GM19239 (cell line): ENCODE measurements at places on chromosomes 7 and 10.

- no peak for DNase-seq
Measured at GRCh38 chr7:131007439-131008330, 273.7 kb upstream of the KLF14 start.

GRCh38 chr10:69065406-69066361, 22.2 kb upstream of the SRGN start:
- DNase-seq: no peak

DNA sequence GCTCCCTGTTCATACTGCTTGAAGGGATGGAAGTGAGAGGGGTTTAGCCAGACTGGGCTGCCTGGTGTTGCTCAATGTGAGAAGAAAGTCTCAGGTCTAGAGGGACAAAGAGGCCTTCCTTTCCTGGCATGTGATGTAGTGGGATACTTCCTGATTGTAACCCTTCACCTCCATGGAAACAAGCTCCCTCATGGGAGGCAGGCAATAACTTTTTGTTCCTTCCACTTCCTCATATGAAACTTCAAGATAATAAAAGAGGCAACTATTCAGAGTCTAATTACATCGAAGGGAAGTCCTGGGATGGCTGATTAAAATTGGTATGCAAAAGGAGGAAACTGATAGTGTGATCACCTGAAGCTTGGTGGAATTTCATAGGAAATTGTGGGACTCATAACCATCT, 84.1 kb upstream of the ETV1 start:
- DNase-seq: no peak

DNA sequence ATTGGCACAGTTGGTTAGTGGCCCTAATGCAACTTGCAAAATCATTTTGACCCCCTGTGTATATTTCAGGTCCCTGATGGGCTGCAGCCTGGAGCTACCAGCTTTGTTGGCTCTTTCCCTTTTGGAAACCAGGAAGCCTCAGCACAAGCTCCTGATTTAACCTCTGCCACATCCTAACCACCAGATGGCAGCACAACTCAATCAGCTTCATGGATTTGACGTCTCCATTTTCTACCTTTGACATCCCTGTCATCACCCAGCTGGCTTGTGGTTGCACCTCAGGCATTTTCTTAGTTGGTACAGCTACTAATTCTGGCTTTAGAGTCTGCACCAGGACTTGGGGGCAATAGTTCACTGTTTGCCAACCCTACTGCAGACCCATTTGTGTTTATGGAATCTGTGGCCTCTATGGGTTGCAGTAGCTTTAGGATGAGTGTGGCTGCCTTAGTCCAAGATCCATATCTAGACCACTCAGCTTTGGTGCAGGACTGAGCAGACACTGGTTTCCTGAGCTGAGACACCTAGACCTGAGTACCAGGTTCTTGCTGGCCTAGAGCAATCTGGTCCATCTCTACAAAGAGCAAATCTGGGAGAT, 456.2 kb downstream of the REEP3 start:
- DNase-seq: peak; percentile 53

DNA sequence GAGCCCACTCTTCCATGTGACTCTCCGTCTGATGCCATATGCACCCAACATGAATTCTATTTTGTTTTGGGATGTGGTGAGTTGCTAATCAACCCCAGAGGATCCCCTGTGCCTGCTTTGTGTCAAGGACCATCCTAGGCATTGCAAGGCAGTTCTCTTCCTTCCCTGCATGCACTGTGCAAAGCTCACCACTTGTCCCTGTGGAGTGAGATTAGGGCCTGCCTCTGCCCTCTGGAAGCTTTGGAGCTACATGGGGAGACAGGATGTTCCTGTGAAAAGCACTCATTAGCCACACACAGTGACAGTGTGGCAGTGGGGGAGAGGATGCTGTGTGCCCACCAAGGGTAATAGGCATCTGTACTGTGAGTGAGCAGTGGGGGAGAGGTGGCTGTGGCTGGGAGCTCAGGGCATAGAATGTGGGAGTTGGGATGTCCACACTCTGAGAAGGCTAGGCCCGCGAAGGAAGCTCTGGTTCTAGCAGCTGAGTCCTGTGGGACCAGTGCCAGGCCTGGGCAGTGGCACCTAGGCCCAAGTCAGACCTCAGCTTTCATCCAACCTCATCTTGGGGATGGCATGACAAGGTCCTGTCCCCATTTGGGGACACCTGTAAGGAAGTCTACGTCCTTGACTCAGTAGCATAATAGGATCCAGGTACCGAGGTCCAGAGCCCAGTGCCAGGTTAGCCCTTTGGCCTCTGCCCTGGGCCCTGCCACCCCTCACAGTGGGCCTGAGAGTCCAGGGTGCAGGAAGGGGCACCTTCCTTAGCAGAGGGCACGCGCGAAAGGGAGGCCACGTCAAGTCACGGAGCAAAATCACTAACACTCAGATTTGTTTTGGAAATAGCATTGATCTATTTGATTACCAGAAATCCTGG, 6.6 kb downstream of the ADRA2A start:
- DNase-seq: no peak

DNA sequence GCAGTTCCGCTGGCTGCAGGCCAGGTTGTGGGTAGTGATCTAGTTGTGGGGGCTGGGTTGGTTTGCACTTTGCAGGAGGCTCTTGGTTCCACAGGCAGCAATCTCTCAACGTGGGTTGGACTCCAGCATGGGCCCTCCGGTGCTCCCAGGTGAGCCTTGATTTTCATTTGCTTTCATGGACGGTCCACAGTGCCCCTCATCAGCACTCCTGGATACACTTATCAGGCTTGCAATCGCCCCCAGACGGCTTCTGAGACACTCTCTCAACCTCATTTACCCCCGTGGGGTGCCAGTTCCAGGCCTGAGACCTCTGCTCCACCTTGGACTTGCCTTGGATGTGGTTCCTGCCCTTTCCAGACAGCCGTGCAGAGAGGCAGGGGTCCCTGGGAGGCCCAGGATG, 31.3 kb upstream of the ZNF273 start:
- DNase-seq: no peak

GRCh38 chr10:96622013-96622787, 35.4 kb upstream of the TM9SF3 start:
- no peak for DNase-seq

GRCh38 chr7:155578016-155578415, 31.7 kb upstream of the CNPY1 start:
- DNase-seq: no peak

GRCh38 chr10:84198206-84198915, 4.0 kb downstream of the CDHR1 start:
- no peak for DNase-seq

DNA sequence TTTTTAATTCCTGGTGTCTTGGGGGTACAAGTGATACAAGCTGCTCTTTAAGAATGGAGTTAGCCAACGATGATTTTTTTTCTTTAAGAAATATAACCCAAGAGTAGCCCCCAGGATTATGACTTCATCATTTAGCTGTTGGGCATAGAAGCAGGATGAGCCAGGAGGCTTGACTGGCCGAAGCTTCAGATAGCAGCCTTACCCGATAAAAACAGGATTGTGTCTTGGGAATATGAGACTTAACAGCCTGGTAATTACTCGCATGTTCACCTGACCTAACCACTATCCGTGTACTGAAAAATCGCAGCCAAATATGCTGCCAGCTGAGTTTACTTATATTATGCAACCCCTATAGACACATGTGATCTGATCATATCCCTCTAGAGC, 346.0 kb upstream of the BMPER start:
- no peak for DNase-seq

DNA sequence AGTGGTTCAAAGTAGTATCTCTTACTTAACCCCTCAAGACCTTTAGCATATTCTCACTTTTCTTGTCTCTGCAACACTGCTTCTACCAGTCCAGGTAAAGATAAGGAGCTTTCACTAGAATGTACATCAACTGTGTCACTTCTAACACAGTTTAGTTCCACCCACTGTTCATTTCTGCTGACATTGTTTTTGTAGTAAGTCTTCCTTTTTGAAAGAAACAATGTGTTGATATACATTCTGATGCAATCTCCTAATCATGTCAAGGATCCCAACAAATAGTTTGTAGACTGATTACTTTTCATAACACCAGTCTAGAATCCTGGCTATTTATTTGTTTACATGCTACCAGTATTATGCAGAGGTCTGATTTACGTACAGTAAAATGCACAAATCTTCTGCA, 47.5 kb downstream of the CCSER2 start:
- no peak for DNase-seq

DNA sequence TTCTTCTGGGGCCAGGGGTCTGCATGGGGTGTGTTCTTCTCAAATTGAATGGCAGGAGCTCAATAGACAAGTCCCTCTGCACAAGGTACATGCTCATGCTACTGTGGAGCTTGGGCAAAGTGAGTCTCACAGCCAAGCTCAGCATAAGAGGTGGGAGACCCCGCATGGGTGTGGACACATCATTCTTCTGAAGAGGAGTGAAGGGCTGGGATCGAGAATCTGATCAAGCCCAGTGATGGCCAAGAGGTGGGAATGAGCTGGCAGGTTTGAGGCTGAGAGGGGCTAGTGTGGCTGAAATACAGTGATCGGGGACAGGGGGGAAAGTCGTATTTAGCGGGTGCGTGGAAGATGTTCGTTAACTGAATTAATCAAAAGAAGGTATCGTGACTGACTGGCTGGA, 32.6 kb downstream of the CDH23 start:
- no peak for DNase-seq

- no peak for DNase-seq
Measured at GRCh38 chr7:74337926-74338325, 48.7 kb downstream of the CLIP2 start.

DNA sequence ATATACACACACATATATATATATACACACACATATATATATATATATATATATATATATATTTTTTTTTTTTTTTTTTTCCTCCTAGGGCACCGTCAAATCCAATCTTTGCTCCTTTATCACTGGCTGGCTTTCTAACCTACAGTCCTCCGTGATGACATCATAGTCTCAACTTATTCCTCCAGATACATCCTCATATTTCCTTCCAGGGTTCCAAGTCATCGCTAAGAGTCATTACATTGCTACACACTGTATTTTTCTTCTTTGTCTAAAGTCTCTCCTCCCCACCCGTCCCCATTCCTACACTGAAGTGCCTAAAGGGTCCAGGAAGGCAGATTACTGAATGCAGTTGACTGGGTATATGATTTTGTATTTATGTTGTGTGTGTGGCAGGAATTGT, 1.1 kb upstream of the FAM200A start:
- no peak for DNase-seq

- DNase-seq: no peak
Measured at GRCh38 chr7:87100326-87100725, 40.9 kb upstream of the ELAPOR2 start.
